Choroid plexus epithelial cell (primary cell): ENCODE measurements at places on chromosomes 13 and 19.

DNA sequence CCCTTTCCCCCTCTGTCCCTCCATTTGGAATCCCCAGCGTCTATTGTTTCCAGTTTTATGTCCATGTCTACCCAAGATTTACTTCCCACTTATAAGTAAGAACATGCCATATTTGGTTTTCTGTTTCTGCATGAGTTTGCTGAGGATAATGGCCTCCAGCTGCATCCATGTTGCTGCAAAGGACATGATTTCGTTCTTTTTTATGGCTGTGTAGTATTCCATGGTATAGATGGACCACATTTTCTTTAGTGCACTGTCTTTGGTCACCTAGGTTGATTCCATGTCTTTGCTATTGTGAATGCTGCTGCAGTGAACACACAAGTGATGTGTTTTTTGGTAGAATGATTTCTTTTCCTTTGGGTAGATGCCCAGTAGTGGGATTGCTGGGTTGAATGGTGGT, 3.8 kb downstream of the ZNF555 start:
- DNase-seq, result no peak

DNA sequence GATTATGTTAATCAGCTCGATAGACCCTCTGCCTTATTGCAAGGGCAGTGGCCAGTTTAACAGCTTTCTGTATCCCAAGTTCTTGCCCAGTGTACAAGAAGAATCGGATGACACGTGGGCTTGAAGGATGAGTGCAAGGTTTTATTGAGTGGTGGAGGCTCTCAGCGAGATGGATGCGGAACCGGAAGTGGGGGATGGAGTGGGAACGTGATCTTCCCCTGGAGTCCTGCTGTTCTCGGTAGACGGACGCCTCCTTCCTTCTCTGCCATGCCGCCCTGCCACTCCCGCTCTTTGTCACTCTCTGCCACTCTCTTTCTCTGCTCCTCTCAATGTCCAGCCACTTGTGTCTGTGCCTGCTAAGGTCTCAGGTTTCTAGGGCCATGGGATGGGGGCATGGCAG, 21.0 kb downstream of the RFXAP start:
- no peak for DNase-seq

- peak; percentile 47 for DNase-seq
Observed at GRCh38 chr19:5966215-5966614, 11.7 kb downstream of the RANBP3 start.

DNA sequence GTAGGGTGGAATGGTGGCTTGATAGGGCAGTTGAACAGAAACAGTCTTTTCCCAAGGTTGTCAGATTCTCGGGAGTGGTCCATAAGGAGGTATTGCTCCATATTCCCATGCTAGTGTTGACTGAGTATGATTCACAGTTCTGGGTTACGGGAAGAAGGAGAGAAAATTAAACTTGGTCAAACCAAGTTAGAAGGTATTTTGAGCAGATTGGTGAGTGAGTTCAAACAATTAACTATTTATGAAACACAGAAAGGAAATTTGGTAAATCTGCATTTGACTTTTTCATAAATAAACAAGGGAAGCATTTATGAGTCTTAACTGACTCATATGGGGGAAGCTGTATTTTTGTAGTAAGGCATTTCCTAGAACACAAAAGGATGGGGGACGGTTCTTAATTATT, 2419.4 kb downstream of the PCDH9 start:
- DNase-seq, result peak; percentile 18

- DNase-seq, result no peak
Observed at GRCh38 chr13:102900193-102900608, 54.4 kb downstream of the ERCC5 start.

DNA sequence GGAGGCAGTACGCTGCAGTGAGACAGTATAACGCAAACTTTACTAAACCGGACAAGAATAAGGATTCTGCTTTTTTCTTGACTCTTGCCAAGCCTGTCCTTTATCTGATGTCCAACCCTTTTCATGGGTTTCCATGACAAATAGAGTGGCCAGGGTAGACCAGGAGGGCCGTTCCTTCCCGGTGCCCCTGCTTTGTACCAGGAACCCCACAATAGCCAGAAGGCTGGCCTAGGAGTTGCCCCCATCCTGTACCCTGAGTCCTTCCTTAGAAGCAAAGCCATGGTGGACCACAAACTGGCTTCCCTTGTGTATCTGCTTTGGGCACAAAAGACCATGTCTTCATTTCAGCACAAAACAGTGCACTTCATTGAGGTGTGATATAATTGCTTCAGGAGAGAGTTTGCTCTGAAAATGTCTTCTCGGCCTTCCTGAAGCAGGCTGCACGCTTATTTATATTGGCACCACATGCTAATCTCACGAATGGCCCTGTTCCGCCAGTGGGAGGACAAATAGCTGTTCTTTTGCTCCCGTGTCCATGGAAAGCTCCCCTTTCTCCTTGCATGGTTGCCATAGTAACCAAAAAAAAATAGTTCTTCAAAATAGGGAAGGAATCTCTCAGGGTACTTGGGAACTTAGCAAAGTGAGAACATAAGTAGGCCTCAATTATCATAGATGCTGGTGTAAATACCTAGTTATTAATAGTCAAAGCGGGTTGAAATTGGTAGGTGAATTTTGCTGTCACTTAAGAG, 222.1 kb downstream of the ZIC5 start:
- DNase-seq, result peak; percentile 4

DNA sequence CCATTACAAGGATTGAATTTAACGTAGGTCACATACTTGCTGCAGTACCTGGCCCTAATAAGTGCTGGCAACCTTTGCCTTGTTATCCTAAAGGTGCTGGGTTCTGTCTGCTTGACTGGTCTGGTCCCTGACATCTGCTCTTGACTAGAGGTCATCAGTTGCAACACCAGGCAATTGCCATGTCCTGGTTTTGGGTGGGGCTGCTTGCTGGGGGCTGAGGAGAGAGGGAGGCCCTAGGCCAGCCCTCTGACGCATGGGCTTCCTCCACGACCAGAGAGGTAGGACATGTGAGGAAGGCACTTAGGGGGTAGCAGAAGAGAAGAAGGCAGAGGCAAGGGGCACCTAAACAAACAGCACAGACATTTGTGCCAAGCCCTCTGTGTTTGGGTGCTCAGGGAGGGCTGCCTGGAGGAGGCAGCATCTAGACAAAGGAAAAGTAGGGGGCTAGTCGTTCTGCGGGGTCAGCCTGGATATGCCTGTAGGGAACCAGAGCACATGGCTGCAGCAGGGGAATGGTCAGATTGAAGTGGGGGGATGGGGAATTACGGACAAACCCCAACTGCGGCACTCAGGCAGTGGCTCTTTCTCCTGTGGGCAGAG, 21.7 kb downstream of the VSTM2B start:
- no peak for DNase-seq

DNA sequence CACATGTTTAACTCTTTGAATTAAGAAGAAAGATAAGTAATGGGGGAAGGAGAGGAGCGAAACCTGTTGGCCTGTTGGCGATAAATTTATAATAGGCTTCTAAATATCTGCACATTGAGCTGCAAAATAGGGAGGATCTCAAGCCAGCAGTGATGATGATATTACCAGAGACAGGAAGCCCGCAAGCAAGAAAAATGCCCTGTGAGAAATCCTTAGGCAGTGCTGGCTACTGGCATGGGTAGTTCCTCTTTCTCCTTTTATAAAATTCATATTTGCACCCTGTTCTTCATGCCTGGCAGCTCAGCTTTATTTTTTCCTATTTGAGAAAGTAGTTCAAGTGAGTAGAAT, 858 bp upstream of the USP12 start:
- DNase-seq, result peak; percentile 58

- no peak for DNase-seq
Observed at GRCh38 chr19:33558856-33559255, 37.3 kb upstream of the PEPD start.

GRCh38 chr13:97445522-97446187, 11.7 kb downstream of the RAP2A start:
- DNase-seq, result no peak

- no peak for DNase-seq
Observed at GRCh38 chr13:99425485-99426341, 75.6 kb upstream of the TM9SF2 start.

DNA sequence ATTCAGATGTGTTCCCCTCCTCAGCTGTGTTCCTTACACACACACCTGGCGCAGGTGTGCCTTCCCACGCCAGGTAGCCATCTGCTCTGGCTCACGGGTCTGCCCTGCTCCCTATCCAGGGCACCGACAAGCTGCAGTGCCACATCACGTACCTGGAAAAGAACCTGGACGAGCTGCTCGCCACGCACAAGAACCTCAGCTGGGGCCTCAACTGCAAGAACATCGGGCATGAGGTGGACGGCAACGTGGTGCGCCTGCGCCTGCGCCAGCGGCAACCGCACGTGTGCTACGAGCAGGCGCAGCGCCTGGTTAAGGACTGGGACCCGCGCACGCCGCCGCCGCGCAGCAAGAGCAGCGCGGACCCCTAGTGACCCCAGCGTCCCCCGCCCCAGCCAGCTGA, 26.5 kb upstream of the CASP14 start:
- DNase-seq, result no peak

DNA sequence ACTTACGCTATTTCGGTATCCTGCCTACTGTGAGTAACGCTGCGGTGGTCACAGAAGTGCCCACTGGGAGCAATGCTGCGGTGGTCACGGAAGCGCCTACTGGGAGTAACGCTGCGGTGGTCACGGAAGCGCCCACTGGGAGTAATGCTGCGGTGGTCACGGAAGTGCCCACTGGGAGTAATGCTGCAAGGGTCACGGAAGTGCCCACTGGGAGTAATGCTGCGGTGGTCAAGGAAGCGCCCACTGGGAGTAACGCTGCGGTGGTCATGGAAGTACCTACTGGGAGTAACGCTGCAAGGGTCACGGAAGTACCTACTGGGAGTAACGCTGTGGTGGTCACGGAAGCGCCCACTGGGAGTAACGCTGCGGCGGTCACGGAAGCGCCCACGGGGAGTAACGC, 52.1 kb upstream of the SOX1 start:
- no peak for DNase-seq

DNA sequence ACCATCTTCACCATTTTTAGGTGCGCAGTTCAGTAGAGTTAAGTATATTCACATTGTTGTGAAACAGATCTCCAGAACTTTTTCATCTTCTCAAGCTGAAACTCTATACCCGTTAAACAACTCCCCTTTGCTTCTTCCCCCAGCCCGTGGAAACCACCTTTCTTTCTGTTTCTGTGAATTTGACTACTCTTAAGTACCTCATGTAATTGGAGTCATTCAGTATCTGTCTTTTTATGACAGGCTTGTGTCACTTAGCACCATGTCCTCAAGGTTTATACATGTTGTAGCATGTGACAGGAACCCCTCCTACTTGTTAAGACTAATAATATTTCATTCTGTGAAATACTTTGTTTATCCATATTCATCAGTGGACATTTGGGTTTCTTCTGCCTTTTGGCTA, 52.8 kb downstream of the TNFRSF19 start:
- DNase-seq, result no peak

DNA sequence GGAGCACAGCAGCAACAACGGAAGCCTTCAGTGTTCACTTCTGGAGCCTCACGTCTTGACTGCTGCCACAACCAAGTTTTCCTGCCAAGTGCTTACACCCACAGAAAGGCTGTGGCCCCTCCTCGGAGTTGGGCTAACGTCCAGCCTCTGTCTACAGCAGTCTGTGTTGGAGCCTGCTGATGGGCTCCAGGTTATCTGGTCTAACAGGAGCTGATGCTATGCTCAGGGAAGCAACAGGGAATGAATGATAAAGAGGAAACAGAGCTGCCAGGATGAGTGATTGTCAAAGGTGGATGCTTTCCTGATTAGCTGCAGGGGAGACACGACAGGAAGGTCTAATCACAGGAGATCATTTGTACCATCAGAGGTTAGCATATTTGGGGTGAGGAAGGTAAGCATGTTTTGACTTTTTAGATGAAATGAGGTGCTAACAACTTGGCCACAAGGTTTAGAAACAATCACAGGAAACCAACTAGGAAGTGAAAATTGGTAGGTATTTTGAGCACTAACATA, 53.8 kb upstream of the RCBTB2 start:
- peak; percentile 61 for DNase-seq

- peak; percentile 9 for DNase-seq
Observed at GRCh38 chr13:74662905-74663304, 528.7 kb upstream of the KLF12 start.

- DNase-seq, result no peak
Observed at GRCh38 chr13:86714495-86714894, 915.3 kb upstream of the SLITRK6 start.

- no peak for DNase-seq
Observed at GRCh38 chr19:41783612-41784011, 12.8 kb upstream of the CEACAM3 start.

DNA sequence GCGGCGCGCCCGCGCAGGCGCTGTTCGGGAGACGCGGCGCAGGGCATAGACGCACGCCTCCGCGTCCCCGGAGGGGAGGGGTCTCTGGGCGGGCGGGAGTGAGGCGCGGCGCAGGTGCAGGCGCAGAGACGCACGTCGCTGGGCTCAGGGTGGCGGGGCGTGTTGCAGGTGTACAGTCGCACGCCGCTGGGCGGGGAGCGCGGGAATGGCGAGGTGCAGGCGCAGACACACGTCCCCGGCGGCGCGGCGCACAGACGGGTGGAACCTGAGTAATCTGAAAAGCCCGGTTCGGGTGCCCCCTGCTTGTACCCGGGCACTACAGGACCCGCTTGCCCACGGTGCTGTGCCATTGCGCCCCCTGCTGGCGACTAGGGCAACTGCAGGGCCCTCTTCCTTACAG, 44.7 kb downstream of the PLPP2 start:
- no peak for DNase-seq

GRCh38 chr13:79503473-79504017, 22.6 kb downstream of the NDFIP2 start:
- DNase-seq, result no peak

- DNase-seq, result no peak
Observed at GRCh38 chr13:103935117-103935516, 868.9 kb upstream of the SLC10A2 start.

GRCh38 chr19:13981021-13981420, 25.1 kb downstream of the RFX1 start:
- DNase-seq, result no peak

DNA sequence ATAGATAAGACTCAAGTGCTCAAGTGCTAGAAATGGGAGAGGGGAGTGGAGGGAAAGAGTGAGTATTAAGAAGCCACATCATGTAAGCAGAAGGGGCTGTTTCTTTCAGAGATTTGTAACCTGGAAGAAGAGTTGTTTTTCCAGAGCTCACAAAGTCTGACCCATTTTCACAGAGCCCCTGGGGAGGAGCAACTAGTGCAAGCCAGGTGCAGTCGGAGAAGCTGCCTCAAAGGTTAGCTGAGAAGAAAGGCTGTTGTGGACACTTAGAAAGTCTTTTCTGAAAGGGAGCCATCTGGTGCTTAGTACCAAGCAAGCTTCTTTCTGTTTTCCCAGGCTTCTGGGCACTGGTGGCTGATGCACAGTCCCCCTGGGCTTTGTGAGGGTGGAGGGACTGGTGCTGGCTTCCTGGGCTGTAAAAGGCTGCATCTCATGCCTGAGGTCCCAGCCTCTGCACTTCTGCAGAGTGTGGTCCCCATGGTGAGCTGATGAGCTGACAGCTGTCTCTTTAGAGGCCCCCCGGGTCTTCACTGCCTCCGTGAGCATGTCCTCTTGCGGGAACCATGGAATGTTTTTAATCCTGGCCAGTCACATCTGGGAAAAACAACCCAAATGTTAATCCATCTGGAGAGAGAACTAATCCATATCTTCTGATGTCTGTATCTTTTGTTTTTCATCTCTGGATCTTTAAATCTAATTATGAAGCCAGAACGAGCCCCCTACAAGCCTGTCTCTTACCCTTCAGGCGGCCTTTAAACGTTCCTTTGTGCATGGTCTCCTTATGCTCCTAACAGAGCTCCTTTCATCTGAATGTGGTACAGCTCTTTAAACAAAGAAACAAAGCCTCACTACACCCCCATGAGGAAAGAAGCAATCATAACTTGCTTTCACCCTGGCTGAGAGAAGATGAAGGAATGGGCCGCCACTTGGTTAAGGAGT, 40.2 kb downstream of the OLFM4 start:
- DNase-seq, result no peak
